Activated CD4-positive, alpha-beta T cell treated with anti-CD3 and anti-CD28 coated beads for 36 hours (primary cell): ENCODE measurements at places on chromosomes 2 and 18.
A peak's percentile ranks its signal among the peaks of the same experiment; 100 is the strongest.

- DNase-seq, result no peak
Observed at GRCh38 chr18:12026562-12026961, 45.3 kb downstream of the IMPA2 start.

GRCh38 chr2:238941262-238941792, 93.4 kb downstream of the TWIST2 start:
- DNase-seq, result no peak

DNA sequence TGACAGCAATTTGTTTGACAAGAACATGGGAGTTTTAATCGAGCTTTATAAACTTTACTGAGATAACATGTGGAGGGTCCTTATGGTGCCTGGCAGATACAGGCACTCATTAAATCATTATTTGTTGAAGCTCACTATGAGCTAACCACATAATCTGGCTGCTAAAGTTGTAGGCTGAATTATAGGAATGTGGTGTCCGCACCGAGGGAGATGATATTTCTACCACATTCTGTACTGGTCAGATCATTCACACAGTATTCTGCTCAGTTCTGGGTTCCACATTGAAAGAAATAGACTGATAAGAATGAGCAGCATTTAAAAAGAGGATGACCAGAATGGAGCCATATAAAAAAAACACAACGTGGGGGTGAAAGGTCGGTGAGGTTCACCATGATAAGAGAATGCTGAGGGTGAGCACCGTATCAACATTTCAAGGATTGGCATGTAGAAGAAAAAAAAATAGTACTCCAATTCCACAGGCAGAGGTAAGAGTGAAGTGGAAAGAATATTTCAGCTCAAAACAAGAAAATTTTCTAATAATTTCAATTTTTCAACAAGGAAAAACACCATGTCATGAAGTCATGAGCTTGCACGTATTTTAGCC, 54.4 kb downstream of the TMEFF2 start:
- no peak for DNase-seq

- no peak for DNase-seq
Observed at GRCh38 chr2:177541258-177541991, 148.9 kb downstream of the AGPS start.

GRCh38 chr2:201208563-201209252, 25.8 kb downstream of the CASP10 start:
- no peak for DNase-seq

DNA sequence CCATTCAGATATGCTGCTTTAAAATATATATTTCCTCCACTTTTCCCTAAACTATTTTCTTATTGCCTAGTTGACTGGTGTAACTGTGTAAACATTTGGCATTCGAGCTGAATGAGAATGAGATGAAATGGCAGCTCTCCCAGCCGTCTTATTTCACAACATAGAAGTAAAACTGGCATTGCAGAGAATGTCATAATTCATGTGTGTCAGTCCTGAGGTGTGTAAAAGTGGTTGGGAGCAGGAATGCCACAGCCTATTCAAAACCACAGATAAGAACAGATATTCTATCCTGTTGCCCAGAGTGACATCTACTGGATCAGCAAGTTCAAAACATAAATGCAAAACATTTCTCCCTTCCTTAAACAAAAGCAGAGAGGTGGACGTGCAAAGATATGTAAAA, 565.5 kb upstream of the CHAC2 start:
- no peak for DNase-seq

DNA sequence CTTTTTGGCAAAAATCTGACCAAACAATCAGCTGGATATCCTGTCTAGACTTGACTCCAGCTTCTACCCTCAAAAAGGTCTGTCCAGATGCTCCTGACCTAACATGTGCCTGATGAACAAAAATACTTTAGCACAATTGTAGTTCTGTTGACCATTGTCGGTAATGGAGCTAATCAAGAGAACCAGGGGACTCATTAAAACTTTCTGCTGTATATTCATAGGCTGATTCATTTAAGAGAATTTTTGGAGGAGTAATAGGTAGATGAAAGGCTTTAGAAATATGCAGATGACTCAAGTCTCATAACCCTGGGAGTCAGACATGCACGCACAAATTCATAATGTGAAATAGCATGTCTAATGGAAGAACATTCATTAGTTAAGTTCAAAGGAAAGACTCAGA, 514.2 kb downstream of the TXNL1 start:
- DNase-seq, result no peak

DNA sequence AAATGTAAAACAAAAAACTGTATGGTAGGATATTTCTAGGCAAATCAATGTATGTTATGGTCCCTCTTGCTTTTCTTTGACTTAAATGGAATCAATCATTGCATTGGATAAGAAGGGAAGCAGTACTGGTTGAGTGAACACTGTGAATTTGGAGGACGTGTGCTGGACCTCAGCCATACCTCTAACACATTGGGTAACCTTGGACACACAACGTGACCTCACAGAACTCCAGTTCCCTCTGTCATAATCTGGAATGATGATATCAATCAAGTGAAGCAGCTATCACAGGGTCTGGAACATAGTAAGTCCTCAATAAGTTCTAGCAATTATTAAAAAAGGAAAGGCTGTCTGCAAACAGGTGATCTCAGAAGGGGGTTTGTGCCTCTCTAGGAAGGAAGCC, 474.9 kb upstream of the TCF4 start:
- DNase-seq, result no peak

DNA sequence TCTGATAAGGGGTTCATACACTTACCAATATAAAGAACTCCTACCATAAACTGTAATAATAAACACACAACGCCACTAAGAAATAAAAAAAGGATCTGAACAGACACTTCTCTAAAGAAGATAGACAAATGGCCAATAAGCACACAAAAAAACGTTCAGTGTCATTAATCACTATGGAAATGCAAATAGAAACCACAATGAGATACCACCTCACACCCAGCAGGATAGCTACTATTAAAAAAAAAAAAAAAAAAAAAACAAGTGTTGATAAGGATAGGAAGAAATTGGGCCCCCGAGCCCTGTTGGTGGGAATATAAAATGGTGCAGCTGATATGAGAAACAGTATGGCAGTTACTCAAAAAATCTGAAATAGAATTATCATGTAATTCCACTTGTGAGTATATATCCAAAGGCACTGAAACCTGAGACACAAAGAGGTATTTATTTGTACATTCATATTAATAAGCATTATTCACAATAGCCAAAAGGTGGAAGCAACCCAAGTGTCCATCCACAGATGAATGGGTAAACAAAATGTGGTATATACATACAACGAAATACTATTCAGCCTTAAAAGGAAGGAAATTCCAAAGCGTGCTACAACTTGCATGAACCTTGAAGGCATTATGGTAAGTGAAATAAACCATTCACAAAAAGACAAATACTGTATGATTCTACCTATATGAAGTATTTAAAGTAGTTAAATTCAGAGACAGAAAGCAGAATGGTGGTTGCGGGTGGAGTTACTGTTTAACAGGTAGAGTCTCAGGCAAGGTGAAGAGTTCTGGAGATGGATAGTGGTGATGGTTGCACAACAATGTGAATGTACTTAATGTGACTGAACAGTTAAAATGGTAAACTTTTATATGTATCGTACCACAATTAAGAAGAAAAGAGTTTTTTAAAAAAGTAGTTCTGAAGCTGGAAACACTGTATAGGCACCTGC, 17.9 kb downstream of the REV1 start:
- DNase-seq, result no peak

- peak; percentile 76 for DNase-seq
Observed at GRCh38 chr2:127859712-127860085, 1.7 kb upstream of the POLR2D start.
